ENCODE measurements at places on chromosomes 4 and X. TPM values are rescaled to one million over a fixed set of nuclear protein-coding genes. Genes with fewer than 3 reads are reported as not detected.
A peak's percentile ranks its signal among the peaks of the same experiment; 100 is the strongest.

The VCX3A gene
- total RNA-seq: not detected

DNA sequence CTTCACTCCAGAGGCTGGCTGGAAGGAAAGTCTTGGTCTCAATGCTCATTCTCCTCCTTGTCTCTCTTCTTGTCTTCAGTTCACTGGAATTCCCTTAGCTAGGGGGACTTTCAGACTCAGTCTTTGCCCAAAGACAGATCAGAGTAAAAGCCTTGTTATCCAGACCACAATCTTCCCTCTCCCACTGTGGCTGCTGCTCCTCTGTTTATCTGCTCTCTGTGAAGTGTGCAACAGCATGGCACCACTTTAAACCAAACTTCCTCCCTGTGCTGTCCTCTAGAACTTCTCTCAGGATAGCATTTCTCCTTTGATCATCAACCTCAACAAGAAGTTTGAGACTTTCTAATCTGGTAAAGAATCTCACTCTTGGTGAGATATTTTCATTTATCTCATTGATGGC, 530.1 kb upstream of the SLIT2 start:
- DNase-seq: no peak

DNA sequence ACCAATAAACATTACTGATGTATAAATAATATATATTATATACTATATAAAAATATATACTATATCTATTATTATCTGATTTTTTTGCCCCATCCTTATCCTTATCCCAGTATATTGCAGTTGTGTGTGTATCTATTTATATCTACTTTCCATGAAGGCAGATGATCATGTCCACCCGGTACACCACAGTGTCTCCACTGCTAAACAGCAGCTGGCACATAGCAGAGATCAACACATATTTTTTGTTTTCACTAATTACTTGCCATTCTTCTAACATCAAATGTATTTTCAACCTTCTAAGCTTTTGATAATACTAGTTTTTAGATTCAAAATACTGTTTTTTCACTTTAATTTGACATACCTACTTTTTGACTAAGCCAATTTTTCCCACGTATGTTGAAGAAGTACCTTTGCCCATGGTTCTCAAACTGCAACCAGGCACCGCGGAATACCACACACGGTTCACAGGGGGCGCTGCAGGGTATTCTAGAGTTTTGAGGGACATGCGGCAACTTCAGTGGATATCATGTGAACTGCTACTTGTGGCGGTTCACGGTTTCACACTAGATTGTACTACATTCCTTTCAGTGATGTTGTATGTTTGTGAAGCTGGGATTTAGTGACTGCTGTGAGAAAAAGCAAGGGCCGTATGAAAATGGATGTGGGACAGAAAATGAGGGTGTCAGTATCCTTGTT, 182.5 kb upstream of the NPY2R start:
- no peak for DNase-seq

GRCh38 chrX:11450354-11450753, 157.1 kb downstream of the AMELX start:
- no peak for DNase-seq

The CTAG2 gene
- total RNA-seq: not detected

The GLUD2 gene
- 1.8 TPM for total RNA-seq

DNA sequence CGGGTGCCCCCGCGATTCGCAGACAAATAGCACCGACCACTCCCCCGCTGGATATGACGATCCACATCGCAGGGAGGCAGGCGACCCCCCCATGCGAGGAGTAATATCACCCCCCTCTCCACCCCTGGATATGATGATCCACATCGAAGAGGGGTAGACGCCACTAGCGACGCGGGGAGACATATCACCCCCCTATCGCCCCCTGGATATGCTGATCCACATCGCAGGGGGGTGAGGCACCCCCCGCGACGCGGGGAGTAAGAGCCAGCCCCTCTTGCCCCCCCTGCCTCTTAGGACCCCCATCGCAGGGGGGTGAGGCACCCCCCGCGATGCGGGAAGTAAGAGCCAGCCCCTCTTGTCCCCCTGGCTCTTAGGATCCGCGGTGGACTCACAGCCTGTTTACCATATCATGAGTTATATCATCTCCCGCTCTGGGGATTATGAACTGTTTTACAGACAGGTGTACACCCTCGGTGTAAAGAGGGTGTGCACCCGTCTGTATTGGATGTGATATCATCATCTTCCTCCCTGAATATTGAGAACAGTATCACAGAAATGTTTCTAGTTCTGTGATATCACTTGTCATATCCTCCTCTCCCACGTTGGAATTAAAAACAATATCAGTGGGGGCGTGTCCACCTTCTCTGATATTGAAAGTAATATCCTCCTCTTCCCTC, 22.7 kb upstream of the DRD5 start:
- no peak for DNase-seq

The MEPE gene
- not detected for total RNA-seq

- no peak for DNase-seq
Measured at GRCh38 chr4:187204389-187204918, 480.8 kb upstream of the FAT1 start.

The NOX1 gene
- total RNA-seq: not detected

The OCRL gene
- 15.9 TPM for total RNA-seq

The SHISA3 gene
- not detected for total RNA-seq

The RTL3 gene
- total RNA-seq: not detected

- DNase-seq: no peak
Measured at GRCh38 chr4:14333616-14334015, 668.7 kb upstream of the CPEB2 start.

DNA sequence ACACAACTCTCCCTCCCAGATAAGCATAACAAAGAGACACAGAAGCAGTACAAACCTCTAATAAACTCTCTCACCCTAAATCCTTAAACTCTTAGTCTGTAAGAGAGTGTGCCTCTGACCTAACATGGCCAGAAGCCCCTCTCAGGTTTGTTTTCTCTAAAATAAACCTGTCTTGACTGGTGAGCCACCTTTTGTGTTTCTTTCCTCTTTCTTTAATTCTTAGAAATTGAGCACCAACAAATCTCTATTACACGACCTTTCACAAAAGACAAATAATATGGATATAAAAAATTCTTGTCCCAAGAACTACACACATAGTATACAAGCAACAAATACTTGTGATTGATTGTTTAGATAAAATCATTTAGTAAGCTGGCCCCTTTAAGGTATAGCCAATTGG, 573.7 kb downstream of the EPHA5 start:
- peak; percentile 0 for DNase-seq

- DNase-seq: peak; percentile 79
Measured at GRCh38 chr4:145481164-145481941, at the start of gene SMAD1. Gene SMAD1, plus strand, starts transcription at chr4:145481853. Its CDS starts 32,761 bp downstream, at chr4:145514614.

The SPANXA2 gene
- total RNA-seq: not detected

The FRG2 gene
- not detected for total RNA-seq

DNA sequence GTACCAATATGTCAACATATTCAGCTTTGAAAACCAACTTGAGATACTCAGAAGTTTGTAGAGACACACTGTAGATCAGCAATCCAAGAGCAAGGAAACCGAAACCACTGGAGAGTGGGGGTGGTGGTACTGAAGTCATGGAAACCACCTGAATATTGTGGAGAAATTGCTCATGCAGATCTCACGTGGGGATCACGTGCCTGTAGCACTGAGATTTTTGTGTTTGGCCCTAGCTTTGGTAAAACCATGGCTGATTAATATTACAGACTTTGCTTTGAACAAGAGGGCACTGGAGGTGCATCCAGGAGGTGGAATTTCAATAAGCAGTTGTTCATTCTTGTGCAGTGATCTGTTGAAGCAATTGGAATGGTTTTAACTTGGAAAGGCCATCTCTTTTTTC, 47.2 kb downstream of the GBA3 start:
- DNase-seq: peak; percentile 71

DNA sequence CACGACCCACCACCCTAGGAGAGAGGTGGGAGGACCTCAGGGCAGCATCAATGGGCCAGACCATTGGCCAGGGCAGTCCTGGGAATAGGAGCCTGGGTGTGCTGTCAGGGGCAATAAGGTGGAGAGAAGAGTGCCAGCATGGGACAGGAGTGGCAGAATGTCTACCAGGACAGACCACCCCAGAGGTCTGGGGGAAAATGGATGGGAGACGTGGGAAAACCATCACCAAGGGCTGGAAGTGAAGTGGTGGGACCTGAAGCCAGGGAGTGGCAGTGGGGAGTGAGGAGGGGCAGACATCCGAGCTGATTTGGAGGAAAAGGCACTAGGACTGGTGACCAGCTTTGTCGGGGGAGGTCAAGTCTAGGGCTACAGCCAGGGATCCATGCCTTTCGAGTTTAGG, 993 bp downstream of the EVC2 start:
- DNase-seq: no peak

The FAM241A gene
- total RNA-seq: 0.03 TPM

GRCh38 chr4:144646523-144647094, 653 bp downstream of the HHIP start:
- DNase-seq: peak; percentile 43

DNA sequence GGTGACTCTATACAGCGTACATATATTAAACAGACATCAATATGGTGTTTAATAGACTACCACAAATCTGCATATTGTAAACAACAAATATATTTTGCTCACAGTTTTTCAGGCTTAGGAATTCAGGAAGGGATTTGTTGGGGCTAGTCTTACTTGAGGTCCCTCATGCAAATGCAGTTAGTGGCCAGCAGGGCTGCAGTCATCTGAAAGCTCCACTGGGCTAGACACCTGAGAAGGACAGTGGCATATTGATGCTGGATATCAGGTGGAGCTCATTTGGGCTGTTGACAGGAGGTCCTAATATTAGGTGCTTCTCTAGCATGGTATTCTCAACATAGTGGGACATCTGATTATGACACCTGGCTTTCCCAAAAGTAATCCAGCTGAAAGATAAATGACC, 493.8 kb upstream of the PABPC4L start:
- DNase-seq: no peak

DNA sequence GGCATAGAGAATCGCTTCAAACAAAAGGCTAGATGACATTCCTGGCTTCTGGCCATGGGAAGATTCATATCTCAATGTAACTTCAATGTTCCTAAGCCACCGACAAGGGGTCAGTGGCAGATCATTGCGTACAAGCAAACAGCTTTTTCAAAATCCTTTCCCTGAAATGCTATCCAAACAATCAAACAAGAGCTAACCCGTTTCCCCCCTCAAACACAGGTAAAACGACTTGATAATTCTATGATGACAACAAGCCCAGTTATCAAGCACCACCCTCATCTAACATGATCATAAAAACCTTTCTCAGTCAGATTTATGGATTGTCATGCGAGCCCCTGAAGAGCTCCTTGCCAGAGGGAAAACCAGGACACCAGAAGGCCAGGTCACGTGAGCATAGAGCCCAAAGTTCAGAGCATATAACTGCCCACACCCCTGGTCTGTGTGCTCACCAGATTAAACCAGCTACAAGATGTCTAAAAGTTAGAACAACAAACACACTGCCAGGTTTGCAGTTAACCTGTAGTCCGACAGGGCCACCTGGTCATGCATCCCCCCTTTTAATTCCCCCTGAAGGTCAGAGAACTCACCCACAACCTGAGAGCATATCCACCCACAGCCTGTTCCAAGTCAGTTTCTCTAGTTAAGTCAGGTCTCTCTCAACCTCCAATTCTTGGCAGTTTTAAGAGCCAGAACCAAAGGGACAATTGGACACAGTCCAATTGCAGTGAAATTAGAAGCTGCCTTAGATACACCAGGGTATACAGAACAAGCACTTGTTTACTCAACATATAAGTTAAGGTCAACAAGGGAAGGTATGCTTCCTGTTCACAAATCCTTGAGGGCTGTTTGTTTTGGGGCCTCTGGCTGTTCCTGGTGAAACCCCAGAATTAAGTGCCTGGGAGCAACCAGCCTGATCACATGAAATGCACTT, 248.1 kb upstream of the PPARGC1A start:
- DNase-seq: no peak
